CD8-positive, alpha-beta memory T cell (primary cell): ENCODE measurements at places on chromosomes 13 and 19.
A peak's percentile ranks its signal among the peaks of the same experiment; 100 is the strongest.

- DNase-seq, result peak; percentile 24
Observed at GRCh38 chr13:99657848-99658260, 156.6 kb downstream of the TM9SF2 start.

DNA sequence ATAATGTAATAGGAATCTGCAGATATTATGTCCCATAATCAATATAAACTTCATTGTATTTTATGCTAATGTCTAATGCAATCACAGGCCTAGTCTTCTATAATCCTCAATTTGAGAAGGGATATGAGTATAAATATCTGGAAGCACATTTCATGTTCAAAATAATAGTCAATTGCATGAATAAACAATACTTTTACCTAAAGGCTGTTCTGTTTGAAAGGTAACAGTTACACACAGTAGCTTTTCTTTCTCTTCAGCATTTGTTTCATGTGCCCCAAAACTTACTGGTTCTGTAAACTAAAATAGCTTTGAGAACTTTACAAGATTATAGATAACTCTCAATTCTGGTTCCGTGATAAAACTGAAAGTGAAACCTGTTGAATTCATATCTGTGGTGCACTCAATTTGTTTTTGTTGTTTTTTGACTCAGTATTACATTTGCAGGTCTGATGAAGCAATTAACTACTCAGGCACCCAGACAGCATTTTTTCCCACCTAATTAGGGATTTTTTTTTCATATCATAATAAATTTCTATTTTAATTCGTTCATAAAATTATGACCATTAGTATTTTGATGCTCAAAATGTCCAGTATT is 1193.8 kb downstream of the SLITRK1 start:
- DNase-seq, result no peak

GRCh38 chr13:28012383-28012782 is 23.9 kb upstream of the URAD start:
- DNase-seq, result no peak

- no peak for DNase-seq
Observed at GRCh38 chr13:105445796-105446195, 1089.7 kb downstream of the EFNB2 start.

DNA sequence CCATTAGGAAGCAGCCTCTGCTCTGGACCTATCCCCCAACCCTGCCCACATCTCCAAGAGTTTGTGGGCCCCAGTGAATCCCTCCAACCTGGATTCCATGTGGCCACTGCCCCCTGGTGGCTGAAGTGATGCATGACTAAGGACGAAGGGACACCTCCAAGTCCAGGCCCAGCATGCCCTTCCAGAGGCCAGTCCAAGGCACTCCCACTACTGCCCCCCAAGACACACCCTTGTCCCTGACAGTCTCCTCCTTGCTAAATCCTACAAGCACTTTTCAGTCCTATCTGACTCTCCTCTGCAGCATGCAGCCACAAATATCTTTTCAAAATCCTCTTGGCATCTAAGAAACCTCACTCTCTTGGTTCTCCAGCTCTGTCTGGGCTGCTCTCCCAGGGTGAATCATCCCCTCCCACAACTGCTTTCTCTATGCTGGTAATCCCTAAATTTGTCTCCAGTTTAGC is 33.0 kb downstream of the DEDD2 start:
- peak; percentile 65 for DNase-seq

DNA sequence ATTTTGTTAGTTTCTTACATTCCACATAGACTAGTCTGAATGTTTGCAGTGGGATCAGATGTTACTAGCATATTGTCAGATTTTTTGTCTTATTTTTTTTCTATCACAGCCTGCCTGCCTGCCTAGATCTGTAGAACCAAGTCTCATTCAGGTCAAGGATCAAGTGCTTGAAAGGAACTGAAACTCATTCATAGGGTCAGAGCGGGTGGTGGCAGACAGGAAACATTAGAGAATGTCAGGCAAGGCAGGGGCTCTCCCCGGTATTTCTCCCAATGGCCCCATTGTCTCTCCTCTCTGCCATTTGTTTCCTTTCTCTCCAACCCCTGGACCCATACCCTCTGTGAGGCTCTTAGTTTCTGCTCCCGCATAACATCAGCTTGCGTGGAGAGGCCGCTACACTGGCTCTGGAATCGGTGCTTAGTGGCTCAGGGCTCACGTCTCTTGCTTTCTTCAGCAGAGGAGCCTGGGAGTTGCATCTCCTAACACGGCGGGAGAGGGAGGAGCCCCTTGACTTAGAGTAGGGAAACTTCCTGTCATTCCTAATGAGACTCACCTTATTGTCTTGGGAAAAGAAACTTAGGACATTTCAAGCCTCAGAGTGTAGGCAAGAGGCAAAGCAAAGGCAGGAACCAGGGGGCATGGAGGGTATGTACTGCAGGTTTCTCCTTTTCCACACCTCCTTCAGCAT is 35.6 kb upstream of the SPATA13 start:
- DNase-seq, result no peak

- DNase-seq, result no peak
Observed at GRCh38 chr19:15155296-15155695, 45.5 kb downstream of the NOTCH3 start.

DNA sequence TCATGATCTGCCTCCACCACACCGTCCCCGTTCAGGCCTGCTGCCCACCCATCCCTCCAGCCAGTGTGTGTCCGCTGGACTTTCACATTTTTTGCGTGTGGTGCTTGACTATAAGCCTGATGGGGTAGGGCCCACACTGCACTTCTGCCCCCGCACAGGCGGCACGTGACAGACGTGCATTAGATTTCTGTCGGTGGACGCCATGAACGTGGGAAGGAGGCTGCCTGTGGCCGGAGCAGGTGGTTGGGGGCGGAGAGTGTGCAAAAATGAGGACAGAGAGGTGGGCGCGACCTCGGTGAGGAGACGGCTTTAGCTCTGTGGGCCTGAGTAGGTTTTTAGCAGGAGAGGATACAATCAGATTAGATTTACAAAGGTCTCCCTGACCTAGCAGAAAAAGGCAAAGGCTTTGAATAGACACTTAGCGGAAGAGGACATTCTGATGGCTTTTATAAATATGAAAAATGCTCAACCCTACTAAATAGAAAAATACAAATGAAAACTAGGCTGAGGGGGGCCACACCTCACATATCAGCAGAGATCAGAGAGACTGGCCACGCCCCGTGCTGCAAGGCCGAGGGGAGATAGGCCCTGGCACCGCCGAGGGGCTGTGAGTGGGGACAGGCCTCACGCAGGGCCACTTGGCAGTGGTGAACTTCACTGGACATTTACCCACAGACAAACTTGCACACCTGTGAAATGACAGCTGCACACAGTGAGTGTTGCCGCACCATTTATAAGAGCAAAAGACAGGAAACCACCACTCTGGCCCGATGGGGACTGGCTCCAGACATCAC is 25.4 kb downstream of the PAK4 start:
- DNase-seq, result no peak

- DNase-seq, result no peak
Observed at GRCh38 chr19:15418231-15418578, 583 bp downstream of the AKAP8L start.

GRCh38 chr19:9205501-9206113 is 13.8 kb downstream of the OR7D4 start:
- DNase-seq, result peak; percentile 37

- no peak for DNase-seq
Observed at GRCh38 chr13:114151031-114151430, 18.6 kb upstream of the RASA3 start.

- DNase-seq, result no peak
Observed at GRCh38 chr13:70714993-70715392, 606.7 kb upstream of the KLHL1 start.

- peak; percentile 77 for DNase-seq
Observed at GRCh38 chr19:40221858-40222619, 3.9 kb upstream of the TTC9B start.

DNA sequence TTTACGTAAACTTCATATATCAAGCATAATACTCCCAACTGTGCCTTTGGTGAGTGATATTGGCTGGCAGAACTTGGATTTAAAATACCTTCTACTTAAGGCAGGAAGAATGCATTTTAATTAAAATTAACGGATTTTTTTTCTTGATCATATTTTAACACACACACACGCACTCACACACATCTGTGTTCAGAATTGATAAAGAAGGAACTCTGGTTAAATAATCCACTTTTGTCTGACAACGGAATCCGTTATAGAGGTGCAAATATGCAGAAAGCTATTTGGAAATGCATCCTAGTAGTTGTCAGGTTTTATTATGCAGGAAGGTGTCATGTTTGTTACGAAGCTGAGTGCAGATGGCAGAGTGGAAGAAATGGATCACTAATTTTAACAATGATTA is 105.5 kb upstream of the ZNF536 start:
- no peak for DNase-seq

- DNase-seq, result no peak
Observed at GRCh38 chr13:100854006-100854405, 179.4 kb upstream of the TMTC4 start.
